ENCODE measurements at places on chromosomes 13 and 19. TPM values are rescaled to one million over a fixed set of nuclear protein-coding genes. Genes with fewer than 3 reads are reported as not detected.
A peak's percentile ranks its signal among the peaks of the same experiment; 100 is the strongest.

ZNF534 gene
- not detected for total RNA-seq

ACER1 gene
- total RNA-seq = not detected

DMKN gene
- total RNA-seq = not detected

CYTH2 gene
- 172 TPM for total RNA-seq

ZNF497 gene
- total RNA-seq = 8.4 TPM

DNA sequence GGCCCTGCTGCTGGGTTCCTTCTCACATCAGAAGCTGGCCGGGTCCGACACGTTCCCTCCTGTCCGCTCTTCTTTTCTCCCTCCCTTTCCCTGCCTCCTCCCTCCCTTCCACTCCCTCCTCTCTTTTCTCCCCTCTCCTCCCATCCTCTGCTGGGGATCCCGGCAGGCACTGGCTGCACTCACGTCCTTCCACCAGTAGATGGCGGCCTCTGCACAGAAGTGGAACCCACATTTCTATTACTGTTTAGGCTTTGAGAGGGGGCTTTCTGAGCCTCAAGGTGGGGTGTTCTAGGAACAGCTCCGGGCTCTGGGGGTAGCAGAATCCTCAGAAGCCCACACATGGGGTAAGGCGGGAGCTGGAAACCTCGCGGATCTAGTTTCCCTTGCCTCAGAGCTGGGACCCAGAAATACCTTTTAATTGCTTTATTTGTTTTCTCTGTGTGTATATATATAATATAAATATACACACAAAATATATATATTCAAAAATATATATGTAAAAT, 294.2 kb downstream of the ZNF536 start:
- peak; percentile 78 for DNase-seq

GRCh38 chr19:51161266-51161665, 19.2 kb downstream of the SIGLEC7 start:
- DNase-seq = no peak

DNA sequence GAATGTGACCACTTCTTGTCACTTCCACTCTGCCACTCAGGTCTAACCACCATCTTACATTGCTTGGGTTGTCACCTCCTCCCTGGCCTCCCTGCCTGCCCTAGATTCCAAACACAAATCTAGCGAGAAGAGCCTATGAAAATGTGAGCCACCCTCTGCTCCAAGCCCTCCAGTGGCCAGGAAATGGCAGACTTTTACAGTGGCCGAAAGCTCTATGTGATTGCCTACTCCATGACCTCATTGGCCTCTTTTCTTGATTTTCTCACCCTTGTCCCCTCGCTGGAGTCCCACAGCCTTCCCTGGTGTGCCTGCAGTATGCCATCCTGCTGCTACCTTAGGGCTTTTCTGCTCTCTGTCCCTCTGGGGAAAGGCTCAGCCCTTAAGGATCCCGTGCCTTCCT, 84.2 kb downstream of the LRCH1 start:
- DNase-seq = no peak

DNA sequence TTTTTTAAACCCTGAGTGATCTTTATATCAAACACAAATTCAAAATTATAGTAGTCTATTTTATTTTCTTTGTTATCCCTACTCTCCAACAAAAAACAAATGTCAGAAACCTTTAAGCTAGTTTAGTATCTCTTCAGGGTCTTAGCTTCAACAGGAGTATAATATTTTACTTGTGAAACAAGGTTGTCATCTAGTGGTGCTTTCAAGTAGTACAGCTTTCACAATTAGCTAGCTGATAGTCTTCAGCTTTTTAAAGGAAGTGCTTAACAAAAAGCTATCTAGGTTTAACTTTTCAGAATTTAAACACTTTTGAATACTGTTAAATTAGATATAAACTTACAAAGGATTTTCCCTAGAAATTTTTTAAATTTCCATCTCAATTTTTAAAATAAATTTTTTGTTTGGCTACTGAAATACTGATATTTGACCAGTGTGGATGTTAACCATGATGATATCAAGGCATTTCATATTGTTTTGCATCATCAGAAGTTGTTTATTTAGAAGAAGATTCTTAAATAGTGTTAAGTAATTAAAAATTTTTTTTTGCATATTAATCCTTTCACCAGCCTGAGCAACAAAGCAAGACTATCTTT, 34.2 kb downstream of the TDRD3 start:
- no peak for DNase-seq

DNA sequence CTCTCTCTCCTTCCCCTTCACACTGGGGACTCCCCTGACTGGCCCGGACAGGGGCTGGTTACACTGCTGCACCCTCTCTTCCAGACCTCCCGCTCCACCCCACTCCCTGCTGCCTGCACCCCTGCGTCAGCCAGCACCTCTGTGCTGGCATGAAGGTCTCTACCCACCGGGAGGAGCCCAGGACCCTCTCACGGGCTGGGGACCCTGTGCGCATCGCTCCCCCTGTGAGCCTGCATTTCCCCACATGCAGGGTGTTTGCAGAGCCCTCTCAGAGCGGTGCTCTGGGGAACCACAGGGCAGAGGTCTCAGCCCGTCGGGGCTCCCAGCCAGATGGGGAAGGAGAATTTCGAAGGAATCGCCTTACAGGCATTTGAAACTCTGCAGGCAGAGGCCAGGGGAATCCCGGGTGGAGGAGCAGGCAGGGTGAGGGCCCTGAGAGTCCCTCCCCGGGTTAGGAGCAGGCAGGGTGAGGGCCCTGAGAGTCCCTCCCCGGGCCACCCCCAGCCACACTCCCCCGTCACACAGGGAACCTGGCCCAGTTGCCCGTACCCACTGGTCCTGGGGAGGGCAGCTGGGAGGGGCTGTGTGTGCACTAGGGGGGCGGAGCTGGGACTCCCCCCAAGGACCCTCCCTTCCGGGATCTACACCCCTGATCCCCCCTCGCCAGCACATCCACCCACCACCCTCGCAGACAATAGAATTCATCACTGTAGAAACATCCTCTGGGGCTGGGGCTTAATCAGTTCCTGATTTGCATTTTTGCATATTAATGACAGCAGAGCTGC, 16.3 kb upstream of the TCF3 start:
- no peak for DNase-seq

DNA sequence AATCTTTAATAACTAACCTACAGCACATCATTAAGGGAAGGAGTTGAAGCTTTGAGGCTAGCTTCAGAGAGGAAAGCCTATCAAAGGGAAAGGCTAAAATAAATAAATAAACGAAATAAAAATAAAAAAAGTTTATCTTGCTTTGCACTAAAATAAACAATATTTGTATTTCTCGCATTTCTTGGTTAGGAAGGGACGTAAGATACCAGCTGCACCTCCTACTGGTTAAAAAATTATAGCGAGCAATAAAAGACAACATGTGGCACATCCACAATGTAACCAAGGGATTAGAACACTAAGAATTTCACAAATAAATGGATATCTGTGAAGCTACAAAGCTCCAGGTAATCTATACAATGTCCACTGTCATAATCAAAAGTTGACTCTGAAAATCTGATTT, 194.5 kb downstream of the DACH1 start:
- DNase-seq = no peak

- DNase-seq = no peak
Measured at GRCh38 chr19:54551950-54552912, 21.4 kb upstream of the LILRA2 start.

DNA sequence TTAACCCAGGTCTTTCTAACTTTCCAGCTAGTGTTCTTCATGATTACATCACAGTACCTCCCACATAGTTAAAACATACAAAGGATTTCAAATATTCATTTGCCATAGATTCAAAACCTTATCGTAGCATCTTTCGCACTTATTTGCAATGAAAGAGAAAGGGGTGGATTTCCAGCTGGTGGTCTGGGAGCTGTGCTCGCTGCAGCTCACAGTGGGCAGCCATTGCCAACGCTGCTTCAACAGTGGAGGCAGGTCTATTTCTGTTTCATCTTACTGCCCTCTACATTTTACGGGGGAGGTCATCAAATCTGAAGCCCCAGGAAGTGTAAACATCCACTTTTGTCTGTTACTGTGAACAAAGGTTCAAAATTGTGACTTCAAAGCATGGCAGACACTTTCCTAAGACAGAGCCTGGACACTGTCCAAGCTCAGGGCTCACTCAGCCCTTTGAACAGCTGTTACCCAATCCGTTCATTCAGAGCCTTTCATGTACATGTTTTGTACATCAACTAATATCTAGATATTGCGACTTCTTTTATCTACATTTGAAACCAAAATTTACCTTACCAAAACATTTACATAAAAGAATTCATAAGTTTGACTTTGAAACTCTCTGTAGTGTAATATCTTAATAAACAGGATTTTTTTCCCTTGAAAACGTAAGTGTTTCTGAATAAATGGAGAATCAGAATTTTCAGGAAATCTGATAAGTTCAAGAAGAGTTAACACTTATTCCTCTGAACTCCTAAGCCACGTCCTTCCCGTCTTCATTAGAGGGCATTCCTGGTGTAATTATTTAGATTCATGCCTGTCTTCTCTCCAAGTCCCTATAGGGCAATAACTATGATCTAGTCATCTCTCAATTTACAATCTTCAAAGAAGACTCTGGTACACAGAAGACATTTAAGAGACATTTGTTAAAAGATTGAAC, 25.1 kb downstream of the STARD13 start:
- DNase-seq = no peak

GRCh38 chr19:8001995-8002849, 3.2 kb downstream of the ELAVL1 start:
- DNase-seq = peak; percentile 94
